ENCODE measurements at places on chromosomes 6 and 20.

GRCh38 chr6:110178626-110179405, 654 bp downstream of the WASF1 start:
- peak; percentile 51 for DNase-seq

DNA sequence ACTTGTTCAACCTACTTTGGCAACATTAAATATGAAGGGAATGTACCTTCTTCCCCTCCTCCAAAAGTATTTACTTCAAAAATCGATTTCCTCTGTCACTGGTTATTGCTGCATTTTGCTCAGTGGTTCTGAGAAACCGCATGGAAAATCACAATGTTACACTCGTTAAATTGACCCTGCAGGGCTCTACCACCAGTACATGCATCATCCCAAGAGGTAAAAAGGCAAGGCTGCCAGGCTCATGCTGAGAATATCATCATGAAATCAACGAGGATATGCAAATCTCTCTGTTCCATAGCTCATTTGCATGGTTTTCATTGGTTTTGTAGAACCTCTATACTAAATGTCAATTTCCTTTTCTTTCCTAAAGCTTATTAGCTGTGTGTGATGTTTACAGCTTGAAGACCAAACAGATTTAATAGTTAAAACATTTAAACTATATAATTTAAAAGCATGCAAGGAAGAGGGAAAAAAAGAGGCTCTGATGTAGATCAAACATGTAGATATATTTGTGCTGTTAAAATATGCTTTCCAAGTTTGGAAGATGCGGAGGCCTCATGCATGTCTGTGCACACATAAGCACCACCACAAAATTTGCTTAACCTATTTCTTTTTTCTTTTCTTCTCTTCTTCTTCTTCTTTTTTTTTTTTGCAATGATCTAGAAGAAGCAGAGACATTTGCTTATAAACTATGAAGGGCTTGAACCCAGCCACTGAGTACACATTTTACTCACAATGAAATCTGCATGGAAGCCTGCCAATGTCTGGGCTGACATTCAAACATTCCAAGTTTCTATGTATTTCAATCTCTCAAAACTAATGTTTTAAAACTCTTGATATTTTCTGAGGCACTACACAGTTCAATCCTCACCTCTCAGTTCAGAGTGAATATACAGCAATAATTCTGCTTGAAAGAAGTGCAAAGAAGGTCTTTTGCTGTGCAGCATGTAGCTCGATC, 194.0 kb downstream of the GMPR start:
- no peak for DNase-seq

DNA sequence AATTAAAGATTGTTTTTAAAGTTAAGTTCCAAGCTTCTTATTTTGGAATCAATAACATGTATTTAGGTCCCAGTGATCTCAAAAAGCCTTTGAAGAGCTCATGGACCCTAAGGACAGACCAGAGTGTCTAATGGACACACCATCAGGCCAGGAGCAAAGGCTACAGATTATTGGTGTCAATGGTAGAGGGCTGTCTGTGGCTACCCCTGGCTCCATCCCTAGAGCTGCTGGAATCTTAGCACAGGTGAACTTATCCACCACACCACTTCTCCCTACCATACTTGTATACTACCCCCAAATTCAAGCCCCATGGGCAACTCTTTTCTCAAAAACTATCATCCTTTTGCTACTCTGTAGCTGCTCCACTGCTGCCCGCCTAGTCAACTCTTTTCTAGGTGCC, 79.4 kb upstream of the BEND6 start:
- DNase-seq = no peak

DNA sequence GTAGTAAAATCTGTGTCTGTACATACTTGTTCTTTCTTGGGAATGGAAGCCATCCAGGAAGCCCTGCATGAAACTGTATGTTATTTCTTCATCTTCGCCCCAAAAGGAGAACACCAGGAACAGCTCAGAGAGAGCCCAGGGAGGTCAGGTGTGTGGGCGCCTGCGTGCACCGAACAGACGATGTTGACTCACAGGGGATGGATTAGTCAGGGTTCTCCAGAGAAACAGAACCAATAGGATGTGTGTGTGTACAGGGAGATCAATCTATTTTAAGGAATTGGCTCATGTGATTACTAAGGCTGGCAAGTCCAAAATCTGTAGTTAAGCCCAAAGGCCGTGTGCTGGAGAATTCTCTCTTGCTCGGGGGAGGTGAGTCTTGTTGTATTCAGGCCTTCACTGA, 45.7 kb downstream of the RNASET2 start:
- no peak for DNase-seq

- no peak for DNase-seq
Measured at GRCh38 chr20:57060407-57061050, 205.9 kb downstream of the BMP7 start.

DNA sequence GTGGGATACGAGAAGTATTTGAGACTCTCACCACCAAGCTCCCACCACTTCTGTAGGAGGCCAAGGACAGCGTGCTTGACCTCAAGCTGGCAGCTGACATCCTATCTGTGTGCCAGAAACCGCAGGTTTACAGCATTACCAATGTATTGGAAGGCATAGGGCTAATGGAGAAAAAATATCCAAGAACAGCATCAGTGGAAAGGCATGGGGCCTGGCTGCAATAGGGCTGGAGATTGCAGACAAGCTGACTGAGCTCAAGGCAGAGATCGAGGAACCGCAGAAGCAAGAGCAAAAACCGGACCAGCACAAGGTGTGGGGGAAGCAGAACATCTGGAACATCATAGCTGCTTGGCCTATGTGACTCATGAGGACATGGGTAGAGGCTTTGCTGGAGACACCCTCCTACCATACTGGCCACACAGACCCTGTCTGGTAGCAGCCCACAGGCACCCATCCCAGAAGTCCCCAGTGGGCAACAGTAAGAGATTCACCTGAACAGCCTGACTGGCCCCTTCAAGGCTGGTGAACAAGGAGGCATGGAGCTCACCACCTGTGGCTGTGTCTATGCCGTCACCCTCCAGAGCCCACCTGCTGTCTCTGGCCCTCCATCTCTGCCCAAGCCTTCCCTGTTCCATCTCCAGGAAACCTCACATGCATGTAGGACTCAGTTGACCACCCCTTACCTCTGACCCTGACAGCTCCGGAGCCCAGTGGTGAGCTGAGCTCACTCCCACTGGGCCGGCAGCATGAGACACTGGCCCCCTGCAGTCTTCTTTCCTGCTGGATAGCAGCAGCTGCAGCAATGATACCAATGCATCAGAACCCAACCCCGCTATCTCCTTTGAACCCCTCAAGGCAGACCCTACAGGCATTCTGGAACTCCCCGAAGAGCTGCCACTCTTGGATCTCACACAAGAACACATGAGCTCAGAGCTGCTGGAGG, 171.1 kb downstream of the KIF6 start:
- no peak for DNase-seq

GRCh38 chr6:48610846-48611245, 499.8 kb upstream of the PTCHD4 start:
- no peak for DNase-seq

DNA sequence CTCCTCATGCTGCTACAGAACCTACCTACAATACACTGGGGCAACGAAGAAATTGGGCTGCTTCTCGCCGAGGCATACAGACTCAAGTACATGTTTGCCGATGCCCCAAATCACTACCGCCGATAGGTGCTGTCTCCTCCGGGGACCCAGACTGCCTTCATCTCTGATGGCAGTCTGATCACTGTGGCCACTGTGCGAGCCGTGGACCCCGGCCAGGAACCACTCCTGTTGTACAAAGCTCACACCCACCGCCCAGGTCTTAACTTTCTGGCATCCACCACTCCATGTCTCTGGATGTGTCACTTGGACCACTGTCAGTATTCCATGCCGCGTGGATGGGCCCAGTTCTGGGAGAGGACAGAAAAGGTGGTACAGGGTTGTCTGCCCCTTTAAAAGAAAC, 22.7 kb upstream of the RNF8 start:
- no peak for DNase-seq

DNA sequence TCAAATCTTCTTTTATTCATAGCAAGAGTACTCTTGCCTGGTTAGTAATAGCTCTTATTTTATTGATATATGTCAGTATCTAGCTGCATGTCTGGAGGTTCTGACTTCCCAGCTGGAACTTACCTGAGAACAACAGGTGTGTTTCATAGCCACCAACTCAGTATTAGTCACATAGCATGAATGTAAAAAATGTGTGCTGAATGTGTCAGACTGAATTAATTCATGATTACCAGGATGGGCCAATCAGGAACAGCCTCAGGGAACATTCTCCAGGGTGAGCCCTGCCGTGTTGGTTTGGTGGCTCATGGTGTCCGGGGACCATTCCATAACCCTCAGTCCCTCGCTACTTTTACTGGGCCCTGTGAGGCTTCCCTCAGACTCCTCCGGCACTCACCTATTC, 99.7 kb downstream of the TULP4 start:
- DNase-seq = no peak

GRCh38 chr6:74467533-74468215, 738.2 kb downstream of the COL12A1 start:
- no peak for DNase-seq

- DNase-seq = no peak
Measured at GRCh38 chr20:22343612-22344011, 240.8 kb downstream of the FOXA2 start.

GRCh38 chr6:108288742-108289141, 6.1 kb upstream of the AFG1L start:
- no peak for DNase-seq

GRCh38 chr20:3771552-3772058, 4.1 kb upstream of the ADISSP start:
- no peak for DNase-seq
